Posterior cingulate gyrus (tissue), 11 donors: ENCODE measurements at places on chromosomes 4 and X.
A peak's percentile ranks its signal among the peaks of the same experiment; 100 is the strongest.

DNA sequence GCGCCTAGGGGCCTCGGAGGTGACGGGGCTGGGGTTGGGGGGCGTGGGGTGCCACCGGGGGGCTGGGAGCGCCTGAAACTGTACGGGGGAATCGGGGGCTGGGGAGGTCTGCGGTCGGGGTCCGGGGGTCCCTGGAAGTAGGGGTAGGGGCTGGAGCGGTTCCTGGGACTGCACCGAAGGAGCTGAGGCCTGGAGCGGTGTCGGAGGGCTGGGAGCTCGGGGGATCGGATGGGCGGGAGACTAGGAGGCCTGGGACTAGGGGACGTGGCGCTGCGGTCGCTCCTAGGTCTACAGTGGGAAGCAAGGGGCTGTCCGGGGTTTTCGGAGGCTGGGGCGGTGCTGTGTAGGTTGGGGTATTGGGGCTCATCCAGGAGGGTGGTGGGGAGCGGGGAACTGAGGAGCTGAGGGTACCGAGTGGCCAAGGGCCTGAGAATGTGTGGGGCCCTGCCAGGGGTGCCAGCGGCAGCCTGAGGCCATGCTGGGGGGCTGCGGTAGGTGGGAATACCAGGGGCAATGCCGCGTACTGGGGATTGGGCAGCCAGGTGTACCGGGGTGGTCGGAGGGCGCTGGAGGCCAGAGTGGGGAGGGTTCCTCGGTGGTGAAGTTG, 562 bp downstream of the AKAP17A start:
- DNase-seq = no peak

DNA sequence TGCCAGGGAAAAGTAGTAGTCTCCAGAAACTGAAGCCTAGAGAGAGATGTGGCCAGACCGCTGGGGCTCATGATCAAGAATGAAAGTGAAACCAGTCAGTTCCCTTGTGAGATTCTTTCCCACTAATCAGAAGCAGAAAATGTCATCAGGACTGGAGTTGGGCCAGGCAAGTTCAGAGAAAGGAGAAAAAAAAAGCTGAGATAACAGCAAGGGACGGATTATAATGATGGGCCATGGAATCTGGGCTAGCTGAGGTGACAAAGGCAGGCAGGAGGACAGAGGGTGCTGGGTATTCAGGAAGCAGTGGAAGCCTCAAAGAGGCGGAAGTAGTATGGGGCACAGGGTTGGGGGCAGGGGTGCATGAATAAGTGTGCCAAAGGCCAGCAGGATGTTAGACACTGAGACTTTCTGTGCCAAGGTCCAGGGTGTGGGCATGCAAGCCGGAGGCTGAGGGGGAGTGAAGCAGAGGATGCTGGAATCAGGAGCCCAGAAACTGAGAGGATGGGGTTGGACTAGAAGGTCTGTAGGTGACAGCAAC, 2.5 kb downstream of the CXorf38 start:
- no peak for DNase-seq

GRCh38 chrX:71151366-71151765, 6.7 kb downstream of the NLGN3 start:
- no peak for DNase-seq

DNA sequence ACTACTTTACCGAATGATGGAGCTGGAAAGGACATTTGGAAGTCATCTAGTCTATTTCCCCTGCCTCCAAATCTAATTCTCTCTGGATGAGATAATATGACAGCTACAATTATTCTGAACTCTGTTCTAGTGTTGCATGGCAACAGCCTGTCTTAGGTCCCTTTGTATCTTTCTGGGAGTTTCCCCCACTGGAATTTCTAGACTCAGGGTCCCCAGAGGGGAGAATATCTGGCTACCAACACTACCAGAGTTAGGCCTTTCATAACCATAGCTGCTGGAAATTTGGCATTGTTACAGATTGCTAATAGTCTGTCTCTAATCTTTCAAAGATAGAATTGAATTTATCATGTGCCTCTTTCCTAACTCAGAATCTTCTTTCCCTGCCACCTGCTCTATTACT, 4.5 kb downstream of the MSN start:
- no peak for DNase-seq

GRCh38 chr4:124090021-124090420, 622.5 kb downstream of the ANKRD50 start:
- no peak for DNase-seq

DNA sequence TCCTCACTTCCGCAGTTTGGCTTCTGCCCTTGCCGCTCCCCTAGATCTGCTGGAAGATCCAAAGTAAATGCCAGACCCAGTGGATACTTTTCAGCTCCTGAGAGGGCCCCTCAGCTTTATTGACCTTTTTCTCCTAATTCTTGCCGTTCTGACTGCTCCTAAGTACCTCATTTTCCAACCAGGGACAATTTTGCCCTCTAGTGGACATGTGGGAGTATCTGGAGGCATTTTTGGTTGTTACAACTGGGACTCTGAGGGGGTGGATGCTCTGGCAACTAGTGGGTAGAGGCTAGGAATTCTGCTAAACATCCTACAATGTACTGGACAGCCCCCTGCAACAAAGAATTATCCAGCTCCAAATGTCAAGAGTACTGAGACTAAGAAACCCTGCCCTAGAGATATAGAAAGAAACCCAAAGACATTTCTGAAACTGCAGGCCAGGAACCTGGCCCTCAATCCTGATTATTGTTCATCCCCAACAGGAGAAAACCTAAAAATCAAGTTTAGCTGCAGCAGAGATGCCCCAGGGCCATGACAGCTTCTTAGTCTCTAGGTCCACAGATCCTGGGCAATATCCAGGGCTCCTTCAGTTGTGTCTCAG, 3.4 kb downstream of the TEX13B start:
- DNase-seq = no peak

DNA sequence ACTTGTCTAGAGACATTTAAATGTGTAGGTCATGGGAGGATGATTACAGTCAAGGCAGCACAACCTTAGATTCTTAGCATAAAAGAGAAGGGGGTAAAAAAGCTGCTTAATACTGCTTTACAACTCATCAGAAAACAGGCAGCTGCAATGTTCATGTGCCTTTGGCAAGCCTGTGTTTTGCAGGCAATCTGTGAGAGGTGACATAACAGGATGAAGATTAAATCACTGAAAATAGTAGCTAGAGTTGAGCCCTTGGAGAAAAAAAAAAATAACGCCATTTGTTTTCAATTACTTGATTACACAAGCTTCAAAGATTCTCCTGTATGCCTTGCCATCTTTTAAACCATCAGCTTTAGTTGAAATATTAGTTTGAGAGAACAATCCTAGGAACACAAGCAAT, 847.6 kb upstream of the LCORL start:
- DNase-seq = no peak

GRCh38 chrX:37603938-37604409, 32.5 kb downstream of the LANCL3 start:
- DNase-seq = no peak

- no peak for DNase-seq
Measured at GRCh38 chr4:59630922-59631321, 1569.2 kb upstream of the ADGRL3 start.

- peak; percentile 27 for DNase-seq
Measured at GRCh38 chr4:86334020-86334750, 25.7 kb downstream of the MAPK10 start.

DNA sequence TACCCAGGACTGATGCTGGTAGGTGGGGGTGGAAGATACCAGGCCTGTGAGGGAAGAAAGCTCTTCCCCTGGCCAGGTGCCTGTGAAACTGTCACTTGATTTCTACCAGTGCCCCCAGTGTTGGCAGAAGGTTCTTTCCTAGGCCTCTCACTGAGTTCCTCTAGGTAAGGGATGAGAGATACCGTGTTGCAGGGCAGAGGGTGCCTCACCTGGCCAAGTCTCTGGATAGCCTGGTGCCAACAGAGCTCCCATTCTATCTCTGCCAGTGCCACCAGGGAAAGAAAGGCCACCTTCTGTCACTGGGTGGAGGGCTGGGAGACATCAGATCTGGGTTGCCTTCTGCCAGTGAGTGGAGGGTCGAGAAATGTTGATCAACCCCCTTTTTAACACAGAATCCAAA, 94.1 kb downstream of the RTL5 start:
- no peak for DNase-seq

GRCh38 chr4:152112190-152112589, 351.4 kb upstream of the GATB start:
- DNase-seq = no peak

GRCh38 chr4:139984471-139984870, 169.5 kb downstream of the MAML3 start:
- no peak for DNase-seq

- DNase-seq = no peak
Measured at GRCh38 chrX:131650637-131651410, 107.0 kb downstream of the OR13H1 start.

DNA sequence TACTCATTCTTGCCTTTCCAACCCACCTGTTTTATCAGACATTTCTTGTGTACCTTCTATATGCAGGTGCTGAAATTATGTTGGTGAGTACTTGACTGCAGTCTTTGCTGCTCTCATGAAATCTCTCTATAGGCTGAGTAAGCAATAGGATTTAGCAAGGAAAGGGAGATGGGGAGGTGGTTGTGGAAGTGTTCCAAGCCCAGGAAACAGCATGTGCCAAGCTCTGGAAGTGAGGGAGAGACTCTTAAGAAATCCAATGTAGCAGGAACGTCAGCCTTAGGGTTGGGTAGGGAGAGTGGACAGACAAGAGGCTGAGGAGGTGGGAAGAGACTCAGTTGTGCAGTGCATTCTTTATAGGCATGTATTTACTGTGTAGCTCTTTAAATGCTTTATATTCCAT, 5.6 kb downstream of the SEPTIN11 start:
- DNase-seq = peak; percentile 65

- DNase-seq = no peak
Measured at GRCh38 chr4:147678796-147679549, 5.0 kb downstream of the PRMT9 start.

DNA sequence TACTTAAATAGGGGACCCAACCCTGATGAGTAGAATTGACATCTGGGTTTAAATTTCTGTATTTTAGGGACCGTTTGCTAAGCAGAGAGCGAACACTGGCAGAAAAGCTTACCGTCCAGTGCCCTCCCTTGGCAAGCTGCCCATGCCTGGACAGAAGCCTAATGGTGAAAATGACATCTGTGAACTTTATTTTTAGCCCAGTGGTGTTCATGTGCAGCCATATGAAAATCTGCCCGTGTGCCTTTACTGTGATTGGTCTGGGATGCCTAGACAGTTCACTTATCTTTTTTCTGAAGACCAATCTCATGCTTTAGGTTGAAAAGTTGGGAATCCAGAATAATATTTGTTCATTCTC, 1.1 kb downstream of the STBD1 start:
- DNase-seq = no peak
